ENCODE measurements at places on chromosomes 2 and 18.

- no peak for DNase-seq
These were observed 10.7 kb downstream of the RAMP1 start for GRCh38 chr2:237870126-237870525.

GRCh38 chr2:212626371-212626918 is 87.8 kb upstream of the ERBB4 start:
- DNase-seq, result no peak

DNA sequence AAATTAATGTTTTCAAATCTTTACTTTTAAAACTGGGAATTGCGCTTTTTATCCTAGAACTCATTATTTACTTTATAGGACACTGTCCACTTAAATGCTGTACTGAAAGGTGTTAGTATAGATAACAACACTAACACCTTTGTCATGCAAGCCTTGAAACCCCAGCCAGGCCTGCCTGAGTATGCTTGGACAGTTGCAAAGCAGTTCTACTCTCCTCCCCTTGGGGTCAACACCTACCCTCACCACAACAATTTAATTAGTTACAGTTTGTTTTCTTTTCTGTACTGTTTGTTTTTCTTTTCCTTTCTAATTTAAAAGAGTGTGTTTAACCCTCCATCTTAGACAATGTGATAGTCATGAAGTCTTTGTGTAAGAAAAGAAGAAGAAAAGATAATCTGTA is 18.9 kb upstream of the FAM98A start:
- DNase-seq, result no peak

DNA sequence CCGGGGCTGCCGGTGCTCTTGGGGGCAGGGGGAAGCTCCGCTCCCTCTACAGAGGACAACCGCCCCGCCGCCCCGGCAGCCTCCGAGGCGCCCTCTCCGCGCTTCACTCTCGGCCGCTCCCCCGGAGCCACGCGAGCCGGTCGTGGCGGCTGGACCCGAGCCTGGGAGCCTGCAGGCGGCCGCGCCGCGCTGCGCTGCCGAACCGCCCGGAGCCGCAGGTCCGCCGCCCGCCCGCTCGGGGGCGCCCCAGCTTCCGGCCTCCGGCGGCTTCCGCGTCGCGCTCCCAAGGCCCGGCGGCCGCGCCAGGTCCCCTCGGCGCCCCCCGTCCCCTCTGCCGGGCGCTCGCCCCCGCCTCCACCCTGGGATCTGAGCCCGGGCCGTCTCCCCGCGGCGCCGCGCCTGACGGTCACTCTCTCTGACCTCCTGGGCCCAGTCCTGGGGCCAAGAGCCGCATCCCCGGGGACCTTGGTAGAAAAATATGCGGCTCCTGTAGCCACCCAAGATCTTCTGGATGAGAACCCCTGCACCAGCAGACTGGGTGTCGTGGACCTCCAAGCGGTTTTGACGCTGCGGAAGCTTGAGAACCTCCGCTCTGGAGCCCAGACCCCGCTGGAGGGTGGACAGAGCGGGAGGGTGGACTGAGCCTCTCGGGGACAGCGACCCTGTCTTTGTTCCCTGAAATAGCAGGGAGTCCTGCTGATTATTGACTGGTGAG is 44.3 kb downstream of the SERTAD2 start:
- peak; percentile 71 for DNase-seq

DNA sequence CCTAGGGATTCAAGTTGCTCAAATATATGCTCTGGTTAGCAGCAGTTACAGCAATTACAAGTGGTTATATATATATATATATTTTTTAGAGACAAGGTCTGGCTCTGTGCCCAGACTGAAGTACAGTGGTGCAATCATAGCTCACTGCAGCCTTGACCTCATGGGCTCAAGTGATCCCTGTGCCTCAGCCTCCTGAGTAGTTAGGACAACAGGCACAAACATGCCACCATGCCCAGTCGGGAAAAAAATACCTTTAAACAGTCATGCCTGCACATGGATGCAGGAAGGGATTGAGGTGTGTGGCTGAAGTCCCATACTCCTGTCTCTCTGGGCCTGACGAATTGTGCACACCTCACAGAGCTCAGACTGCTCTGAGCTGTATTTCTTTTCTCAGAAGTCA is 19.6 kb upstream of the DNAH7 start:
- DNase-seq, result no peak

DNA sequence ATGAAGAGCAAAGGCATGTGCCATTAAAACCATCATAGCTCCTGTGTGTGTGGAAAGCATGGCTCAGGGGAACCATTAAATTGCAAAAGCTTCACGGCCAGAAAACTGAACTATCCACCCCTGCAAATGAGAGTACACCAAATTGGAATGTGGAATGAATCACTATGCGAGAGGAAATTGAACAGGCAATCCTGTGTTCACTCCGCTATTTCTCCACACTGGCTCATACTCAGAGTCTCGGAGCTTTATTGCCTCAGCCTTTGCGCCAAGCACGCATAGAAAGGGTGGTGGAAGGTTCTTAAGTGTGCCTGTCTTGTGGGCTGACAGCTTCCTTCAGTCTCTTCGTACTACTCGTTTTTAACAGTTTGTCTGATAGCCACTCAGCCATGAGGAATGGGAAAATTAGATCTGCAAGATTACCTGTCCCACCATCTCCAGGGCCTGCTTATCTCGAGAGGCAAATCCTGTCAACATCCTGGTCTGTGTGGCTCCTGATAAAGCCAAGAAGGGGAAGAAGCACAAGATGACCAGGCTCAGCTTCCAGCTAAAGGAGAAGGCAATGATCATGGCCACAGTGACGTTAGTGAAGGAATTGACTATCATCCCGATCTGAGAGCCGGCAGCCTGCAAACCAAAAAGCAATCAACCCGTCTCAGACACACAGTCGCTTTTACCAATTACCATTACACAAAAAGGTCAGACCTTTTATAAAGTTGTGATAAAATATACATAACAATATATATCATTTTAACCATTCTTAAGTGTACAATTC is 34.9 kb downstream of the G6PC2 start:
- no peak for DNase-seq

DNA sequence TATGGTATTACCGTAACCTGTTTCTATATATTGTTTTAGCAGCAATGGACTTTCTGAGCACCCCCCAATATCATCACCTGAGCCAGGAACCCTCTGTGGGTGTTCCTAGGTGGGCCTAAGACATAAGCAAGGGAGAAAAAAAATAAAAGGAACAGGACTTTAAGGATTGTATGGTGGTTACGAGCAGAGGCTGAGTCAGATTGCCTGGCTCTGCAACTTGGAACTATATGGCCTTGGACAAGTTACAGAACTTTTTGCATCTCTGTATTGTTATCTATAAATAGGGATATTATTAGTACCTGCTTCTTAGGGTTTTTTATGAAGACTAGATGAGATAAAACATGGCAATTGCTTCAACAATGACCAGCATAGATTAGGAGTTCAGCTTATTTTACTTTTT is 34.9 kb downstream of the MFSD6 start:
- DNase-seq, result no peak

DNA sequence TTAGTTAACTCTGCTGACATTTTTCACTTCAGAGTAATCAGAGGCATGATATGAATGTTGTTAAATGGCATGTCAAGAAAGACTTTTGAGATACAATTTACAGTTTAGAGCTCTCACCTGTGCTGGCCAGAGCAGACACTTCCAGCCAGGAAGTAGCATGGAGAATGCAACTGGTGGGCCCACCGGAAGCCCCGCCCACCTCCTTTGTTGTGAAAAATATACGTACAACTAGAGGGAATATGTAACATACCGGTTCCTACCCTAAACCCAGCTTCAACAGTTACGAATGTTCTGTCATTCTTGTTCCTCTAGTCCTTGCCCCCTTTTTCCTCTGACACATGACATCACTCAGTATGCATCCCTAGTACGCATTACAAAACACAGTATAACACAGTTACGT is 70.2 kb upstream of the ITM2C start:
- DNase-seq, result no peak

Measured in right forelimb (tissue), 1 donor.